ENCODE measurements at places on chromosomes 5 and 9.
A peak's percentile ranks its signal among the peaks of the same experiment; 100 is the strongest.

GRCh38 chr9:98993570-98993945 lies 49.9 kb downstream of the COL15A1 start:
- DNase-seq: no peak

DNA sequence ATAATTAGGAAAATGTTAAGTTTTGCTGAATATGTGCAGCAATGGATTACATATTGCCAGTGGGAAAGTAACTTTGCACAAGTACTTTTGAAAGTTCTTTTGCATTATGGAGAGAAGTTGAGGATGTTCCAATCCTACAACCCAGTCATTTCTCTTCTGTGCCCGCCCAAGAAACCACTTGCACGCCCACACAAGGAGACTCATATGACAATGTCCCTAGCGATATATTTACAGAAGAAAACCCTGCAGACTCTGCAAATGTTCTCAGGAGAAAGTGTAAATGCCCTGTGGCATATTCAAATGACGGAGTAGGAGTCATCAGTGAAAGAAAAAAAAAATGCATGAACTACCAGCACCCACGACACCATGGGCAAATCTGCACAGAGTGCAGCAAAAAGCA lies 356.5 kb downstream of the CTNND2 start:
- DNase-seq: no peak

GRCh38 chr9:99419070-99419469 lies 197.0 kb downstream of the SEC61B start:
- DNase-seq: no peak

DNA sequence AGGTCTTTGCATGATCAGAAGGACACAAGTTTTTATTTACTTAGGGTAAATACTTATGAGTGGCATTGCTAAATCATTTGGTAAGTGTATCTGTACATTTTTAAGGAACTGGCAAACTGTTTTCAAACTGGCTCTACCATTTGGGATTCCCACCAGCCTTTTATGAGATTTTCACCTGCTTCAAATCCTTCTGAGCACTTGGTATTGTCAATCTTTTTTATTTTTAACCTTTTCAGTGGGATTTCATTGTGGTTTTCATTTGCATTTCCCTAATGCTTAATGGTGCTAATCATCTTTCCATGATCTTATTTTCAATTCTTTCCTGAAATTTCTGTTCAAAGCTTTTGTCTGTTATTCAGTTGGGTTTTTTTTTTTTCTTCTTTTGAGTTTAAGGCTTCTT lies 475.6 kb downstream of the MAN2A1 start:
- no peak for DNase-seq

- DNase-seq: no peak
These were observed 4.2 kb upstream of the KCNIP1 start for GRCh38 chr5:170499621-170500020.

- peak; percentile 72 for DNase-seq
These were observed 36.7 kb upstream of the FUBP3 start for GRCh38 chr9:130542457-130543228.

GRCh38 chr5:59097116-59097515 lies 514.2 kb downstream of the RAB3C start:
- no peak for DNase-seq

DNA sequence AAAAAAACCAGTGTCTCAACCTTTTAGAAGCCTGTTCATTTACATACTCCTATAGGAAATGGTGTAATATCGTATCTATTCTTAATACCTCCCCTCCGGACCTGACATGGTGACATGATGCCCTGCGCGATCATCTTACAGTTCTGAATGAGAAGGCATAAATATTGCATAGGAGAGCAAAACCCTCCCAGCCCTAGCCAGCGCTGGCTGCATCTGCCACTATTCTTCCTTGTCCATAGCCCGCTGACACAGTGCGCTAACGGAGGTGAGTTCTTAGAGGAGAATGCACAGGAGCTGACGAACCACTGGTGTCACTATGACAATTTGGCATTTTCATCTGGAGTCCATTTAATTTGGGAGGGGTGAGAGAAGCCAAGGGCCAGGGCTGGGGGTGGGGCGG lies 290.1 kb downstream of the EFNA5 start:
- no peak for DNase-seq

GRCh38 chr9:94445863-94446262 lies 109.0 kb upstream of the PCAT7 start:
- DNase-seq: no peak

DNA sequence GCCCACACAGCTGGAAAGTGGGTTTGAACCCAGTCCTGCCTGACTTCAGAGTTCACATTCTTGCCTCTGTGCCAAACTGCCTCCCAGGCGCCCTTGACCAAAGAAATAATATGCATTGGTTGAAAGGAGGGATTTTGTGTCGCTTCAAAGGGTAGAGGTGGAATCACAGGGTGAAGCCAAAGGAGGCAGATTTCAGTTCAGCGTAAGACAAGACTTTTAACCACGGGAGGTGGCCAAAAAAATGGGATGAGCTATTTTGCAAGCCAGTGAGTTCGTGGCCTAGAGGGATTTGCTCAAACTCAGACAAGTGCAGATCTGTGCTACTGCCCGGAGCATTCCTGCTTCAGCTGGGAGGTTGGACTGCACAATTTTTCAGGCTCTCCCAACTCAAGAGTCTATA lies 57.6 kb upstream of the RANBP3L start:
- DNase-seq: no peak

- peak; percentile 21 for DNase-seq
These were observed 2.2 kb downstream of the RAD23B start for GRCh38 chr9:107285286-107285685.

DNA sequence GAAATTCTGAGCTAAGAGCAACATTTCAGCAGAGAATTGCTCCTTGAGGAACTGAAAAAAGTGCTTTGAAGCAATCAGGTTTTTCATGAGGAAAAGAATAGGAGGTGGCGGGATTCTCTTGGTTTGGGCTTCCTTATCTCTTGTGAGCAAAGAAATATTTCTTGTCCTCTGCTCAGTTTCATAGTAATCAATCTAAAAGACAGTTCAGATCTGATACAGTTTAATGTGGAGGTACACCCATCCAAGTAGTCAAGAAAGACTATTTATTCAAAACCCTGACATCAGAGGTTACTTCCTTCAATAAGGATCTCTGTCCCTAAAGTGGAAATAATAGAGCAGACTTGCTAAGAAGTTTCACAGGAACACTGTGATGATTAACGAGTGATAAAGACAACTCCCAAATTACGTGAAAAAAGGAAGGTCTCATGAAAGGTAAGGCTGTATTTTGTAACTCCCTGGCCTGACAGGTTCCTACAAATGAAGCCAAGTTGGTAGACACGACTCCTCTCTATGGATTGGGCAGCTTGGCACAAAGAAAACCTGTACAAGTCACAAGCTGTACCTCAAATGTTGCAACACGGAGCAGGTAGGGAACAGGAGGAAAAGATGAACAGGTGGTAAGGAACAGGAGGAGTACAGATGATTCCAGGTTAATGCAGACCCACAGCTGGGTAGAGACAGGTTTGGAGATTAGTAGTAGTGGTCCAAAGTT lies 94.1 kb downstream of the SUSD1 start:
- DNase-seq: no peak

DNA sequence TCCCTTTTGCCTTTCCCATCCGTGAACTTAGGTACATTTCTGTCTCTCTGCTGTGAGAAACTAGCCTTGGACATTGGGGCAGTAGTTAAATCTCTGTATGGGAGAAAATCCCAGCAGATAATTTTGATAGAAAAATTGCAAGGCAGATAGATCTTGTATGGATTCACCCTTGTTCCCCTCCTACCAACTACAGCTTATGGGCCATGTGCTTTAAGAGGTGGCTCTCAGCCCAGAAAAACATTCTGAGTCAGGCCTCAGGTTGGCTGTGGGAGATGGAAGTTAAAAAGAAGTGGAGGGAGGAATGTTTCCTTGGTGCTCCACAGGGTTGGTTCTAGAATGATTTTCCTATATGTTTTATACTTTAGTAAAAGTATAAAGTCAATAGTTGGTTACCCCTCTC lies 1.4 kb upstream of the KDM3B start:
- DNase-seq: no peak

DNA sequence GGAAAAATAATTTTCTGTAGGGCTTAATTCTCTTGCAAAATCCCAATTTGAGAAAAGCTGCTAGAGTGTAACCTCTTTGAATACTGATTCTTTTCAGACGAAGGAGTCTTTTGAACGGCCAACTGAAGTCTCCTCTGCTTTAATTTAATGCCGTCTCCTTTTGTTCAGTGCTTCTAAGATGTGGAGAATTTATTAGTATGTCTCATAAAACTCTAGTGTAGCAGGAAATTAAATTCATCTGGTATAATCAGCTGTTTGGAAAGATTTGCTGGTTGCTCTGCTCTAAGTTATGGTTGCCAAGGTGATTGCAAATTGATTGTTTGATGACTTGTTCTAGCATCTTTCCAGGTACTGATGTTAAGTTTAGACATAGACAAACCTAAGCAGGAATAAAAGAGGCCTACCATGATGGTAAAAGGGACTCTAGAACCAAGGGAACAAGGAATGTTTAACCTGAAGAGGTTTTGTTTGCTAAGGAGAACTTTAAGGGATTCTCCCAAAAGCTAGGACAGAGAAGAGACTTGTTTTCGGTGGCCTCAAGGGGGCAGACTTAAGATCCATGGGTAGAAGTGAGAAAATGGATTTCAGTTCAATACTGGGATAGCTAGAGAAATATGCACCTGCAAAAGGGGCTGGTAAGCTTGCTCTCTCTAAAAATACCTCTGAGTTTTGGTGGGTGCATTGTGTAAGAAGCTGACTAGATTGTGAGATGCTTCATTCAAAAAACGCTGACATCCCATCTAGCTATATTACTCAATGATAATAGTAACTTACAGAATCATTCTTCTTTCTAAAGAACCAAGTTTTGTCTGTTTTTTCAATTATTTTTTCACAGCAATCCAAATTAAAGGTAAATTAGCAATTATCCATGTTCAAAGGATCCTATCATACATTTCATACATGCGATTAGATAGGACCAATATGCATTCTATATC lies 5.7 kb upstream of the ADRB2 start:
- DNase-seq: peak; percentile 3

DNA sequence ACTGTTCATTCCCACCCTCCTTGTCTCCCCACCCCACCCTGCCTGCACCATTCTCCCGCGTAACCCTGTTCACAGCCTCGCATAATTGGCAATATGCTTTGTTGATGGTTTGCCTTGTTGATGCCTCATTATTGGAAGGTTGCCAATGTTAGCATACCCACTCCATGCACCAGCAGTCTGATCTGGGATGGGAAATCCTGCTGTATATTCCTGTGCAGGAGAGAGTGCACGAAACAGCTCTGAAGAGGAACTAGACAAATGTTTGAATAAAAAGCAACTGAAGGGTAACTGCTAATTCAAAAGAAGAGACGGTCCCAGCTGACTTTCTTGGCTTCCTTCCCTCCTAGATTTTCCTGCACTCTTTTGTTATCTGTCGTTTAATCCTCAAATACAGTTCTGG lies 271.7 kb upstream of the TLE4 start:
- peak; percentile 44 for DNase-seq

GRCh38 chr9:137242269-137243203 lies 1.4 kb downstream of the TUBB4B start:
- no peak for DNase-seq

- DNase-seq: no peak
These were observed 8.5 kb downstream of the MRPL36 start for GRCh38 chr5:1791176-1791575.

DNA sequence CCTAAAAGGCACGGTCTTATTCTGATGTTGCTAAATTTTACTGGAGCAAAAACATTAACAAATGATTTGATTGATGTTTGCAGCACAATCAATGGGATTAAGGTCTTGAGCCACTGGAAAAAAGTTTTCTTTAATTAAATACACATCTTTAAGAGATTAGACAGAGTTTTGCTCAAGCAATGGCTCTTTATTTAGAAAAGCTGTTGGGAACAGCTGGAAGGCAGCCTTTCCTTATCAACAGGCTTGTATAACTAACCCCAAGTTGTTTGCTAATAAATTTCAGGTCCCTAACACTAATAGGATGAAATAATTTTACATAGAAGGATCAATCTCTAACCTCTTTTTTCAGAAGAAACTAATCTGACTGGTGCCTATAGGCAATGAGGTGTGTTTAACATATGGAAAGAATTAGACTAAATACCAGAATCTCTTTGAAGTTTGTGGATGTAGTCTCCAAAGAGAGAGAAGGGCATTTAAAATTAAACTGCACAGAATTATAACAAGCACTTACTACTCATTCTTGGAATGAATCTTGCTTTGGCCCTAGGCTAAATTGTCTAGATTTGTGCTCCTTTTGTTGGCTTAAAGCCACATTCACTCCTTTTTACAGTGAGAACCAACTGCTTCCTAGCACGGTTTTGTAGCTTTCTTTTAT lies 67.3 kb upstream of the TNFAIP8 start:
- no peak for DNase-seq

- no peak for DNase-seq
These were observed 528.9 kb downstream of the AGTPBP1 start for GRCh38 chr9:85212887-85213286.

DNA sequence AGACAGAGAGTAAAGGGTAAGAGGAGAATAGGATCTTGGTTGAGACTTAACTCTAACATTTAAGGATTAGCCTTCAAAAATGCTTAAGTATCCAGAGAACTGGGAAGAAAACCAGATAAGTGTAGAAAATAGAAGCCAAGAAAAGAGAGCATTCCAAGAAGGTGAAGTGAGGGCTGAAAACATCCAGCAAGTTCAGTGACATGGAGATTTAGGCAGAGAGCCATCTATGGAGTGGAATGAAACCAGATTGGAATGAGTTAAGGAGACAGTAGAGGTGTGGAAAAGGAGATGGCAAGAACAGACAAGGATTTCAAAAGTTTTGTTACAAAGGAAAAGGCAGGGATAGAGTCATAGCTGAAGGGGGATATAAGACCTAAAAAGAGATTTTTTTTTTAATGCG lies 188.1 kb downstream of the TRPM3 start:
- no peak for DNase-seq

DNA sequence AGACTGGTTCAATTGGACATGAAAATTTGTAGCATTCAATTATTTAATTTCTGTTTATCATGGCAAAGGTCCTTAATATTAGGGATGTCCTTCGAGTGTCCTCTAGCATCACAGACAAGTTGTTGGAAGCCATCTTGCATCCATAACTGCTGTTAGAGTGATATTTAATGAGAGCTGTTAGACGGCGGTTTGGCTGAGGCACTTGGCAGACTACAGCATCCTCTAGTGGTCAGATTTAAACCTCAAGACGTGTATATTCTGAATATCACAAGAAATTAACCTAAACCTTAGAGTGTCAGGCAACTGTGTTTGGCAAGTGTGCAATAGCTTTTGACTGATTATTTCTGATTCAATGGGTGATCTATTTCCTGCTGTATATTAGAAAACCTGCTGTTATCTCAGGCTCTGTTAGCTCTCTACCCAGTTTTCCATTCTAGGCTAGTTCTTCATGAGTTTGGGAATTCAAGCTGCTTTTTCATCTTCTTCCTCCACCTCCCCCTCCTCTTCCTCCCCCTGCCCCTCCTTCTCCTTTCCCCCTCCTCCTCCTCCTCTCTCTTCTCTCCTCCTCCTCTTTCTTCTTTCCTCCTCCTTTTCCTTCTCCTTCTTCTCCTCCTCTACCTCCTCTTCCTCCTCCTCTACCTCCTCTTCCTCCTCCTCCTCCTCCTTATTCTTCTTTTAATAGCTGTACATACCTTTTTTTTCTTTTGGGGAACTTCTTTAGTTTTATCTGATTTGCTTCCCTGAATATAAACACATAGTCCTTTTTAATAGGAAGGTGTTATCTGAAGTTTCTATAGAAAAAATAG lies 8.6 kb downstream of the SPINK1 start:
- peak; percentile 37 for DNase-seq
